ENCODE measurements at places on chromosomes 6 and 20.

DNA sequence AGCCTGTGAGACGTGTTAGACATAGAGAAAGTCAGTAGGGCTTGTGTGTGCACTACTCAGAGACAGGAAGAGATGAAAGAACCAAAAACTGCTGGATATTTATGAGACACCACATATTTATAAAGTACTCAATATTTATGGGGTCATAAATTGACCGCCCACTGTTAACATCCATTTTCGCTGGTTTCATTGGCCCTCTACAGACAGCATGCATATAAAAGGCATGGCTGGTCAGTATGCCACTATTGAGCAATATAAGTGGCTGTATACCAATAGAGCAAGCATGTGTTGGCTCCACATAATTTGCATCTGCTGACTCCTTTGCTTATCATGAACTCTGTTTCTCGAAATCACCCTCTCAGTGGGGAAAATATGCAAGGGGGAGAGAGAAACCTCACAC is 110.3 kb upstream of the BTN3A2 start:
- no peak for DNase-seq

DNA sequence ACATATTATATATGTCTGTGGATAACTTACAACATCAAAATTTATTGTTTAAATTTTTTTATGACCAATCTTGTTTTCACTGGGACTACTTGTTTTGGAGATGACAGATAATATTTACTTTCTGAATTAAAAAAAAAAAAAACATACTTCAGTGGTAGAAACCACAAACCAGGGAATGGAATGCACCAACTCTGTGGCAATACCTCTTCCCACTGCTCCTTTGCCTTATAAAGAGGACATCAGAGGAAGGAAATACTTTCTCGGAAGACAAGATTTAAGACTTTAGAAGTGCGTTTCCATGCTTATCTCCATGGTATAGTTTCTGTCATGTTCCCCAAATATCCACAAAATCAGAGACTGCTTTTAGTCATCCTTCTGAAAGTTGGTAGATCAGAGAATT is 1241.1 kb upstream of the EYS start:
- no peak for DNase-seq

- DNase-seq: no peak
These were observed 203.5 kb downstream of the EPM2A start for GRCh38 chr6:145531822-145532221.

- DNase-seq: no peak
These were observed 26.1 kb upstream of the RIPPLY2 start for GRCh38 chr6:83827050-83827449.

- DNase-seq: no peak
These were observed 15.1 kb downstream of the SRSF6 start for GRCh38 chr20:43472671-43473380.

GRCh38 chr6:47061309-47062300 is 19.5 kb upstream of the ADGRF1 start:
- DNase-seq: no peak

GRCh38 chr20:64280460-64280843 is 24.9 kb downstream of the PCMTD2 start:
- no peak for DNase-seq

DNA sequence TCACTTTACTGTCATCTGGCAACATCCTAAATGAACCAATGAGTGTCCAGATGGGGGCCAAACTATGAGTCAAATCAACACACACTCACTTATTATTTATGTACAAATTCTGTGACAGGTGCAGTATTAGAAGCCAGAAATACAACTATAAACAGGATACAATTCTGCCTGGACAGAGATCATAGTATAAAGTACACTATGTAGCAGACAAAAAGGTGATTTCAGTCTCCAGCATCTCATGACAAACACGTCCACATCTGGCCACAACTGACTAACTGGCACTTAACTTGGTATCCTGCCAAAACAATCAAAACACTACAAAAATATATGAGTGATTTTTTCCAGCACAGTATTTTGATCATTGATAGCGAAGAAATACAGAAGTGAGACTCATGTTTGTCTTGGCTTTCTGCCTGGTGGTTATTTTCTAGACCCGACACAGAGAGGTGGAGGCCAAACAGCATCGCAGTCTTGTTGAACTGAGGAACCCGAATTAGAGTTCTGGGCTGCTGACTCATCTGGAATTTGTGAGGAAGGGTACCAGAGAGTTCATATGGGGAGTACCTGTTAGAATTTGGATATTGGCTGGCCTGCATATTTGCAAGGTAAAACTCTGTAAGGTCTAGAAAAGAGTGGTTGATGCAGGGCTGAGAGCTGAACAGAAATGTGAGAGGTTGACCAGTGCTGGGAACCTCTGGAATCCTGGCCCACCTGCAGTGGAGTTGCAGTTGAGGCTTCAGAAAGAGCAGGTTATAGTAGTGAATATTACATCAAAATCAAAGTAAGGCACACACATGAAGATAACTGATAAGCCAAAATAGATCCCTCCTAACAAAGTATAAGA is 475.2 kb downstream of the PTPRT start:
- DNase-seq: no peak

DNA sequence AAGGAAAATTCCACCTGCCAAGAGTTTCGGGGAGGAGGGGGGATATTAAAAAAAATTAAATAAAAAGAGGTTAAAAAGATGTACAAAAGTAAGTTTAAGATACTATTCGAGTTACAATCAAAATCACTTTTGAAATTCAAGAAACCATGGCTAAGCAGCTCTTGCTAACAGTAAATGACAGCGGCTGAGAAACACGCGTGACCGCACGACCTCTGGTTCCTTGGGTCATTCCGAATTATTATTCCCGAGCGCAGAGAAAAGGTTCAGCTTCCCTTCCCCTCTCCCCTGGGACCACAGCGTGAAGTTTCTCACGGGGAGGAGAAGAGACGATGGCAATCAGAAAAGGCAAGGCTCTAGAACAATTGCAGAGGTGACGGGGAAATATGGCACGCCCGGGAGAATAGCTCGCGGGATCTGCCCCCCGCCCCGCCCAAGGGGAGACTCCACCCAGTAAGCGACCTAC is 496 bp downstream of the TMEM242 start:
- no peak for DNase-seq

- DNase-seq: no peak
These were observed 343.4 kb downstream of the TBC1D32 start for GRCh38 chr6:120990866-120991265.

DNA sequence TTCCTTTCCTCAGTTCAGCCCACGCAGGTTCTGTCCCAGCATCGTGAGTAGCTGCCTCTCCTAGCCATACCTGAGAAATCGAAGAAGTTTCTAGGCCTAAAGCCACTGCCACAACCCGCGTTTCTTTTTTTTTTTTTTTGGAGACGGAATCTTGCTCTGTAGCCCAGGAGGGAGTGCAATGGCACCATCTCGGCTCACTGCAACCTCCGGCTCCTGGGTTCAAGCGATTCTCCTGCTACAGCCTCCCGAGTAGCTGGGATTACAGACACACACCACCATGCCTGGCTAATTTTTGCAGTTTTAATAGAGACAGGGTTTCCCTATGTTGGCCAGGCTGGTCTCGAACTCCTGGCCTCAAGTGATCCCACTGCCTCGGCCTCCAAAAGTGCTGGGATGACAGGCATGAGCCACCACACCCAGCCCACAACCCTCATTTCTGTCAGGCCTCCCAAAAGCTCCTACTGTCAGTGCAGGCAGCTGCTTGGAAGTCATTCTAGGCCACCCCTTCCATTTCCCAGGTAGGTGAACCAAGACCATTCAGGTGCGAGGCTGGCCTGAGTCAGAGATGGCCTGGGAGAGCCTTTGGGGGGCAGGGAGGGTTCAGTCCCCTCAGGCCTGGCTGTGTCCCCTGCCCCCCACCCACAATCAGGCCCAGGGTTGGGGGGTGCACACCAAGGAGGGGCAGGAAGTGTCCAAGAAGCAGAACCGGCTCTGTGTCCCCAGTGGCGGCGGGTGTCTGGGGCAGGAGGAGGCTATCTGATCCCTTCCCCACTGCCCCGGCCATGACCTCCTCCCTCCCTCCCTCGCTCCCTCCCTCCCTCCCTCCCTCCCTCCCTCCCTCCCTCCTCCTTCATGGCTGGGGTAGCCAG is 47.2 kb downstream of the NOL4L start:
- no peak for DNase-seq

GRCh38 chr20:61520893-61521460 is 268.9 kb downstream of the CDH4 start:
- DNase-seq: no peak

- DNase-seq: no peak
These were observed 8.7 kb downstream of the TMEM181 start for GRCh38 chr6:158568549-158568948.

GRCh38 chr6:112116221-112116620 is 28.8 kb downstream of the FAM229B start:
- no peak for DNase-seq

DNA sequence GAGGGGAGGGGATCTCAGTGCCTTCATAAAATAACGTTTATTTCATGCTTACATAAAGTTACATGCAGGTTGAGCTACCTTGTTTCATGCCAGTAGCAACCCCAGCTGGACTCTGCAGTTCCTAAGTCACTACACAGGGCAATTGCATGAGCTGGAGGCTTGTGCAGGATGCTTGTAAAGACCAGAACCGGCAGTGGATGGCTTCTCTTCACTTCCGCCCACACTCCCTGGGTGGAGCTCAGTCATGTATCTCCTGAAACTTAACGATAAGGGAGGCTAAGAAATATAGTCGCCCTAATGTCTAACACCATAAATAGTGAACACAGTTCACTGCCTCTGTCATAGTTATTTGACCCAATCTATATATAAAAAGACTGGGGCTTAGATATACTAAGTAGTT is 99.4 kb upstream of the RAB32 start:
- no peak for DNase-seq

- DNase-seq: no peak
These were observed 31.5 kb upstream of the SULF2 start for GRCh38 chr20:47816487-47817451.

DNA sequence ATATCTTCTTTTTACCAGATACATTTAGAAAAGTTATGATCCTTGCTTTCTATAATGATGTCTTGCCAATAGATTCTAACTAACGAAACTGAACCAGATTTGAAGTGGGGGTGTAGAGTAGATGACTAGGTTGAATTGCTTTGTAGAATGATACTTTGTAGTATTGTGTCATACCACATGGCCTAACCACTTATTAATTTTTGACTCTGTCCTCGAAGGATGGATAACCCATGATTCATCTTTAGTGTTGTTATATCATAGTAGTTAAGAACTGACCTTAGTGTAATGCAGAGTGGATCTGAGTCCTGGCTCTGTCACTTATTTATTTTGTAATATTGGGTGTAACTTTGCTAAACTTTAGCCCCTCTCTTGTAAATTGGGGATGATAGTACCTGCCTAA is 4.5 kb downstream of the PHF3 start:
- DNase-seq: no peak

- no peak for DNase-seq
These were observed 45.8 kb downstream of the QKI start for GRCh38 chr6:163460307-163460782.

DNA sequence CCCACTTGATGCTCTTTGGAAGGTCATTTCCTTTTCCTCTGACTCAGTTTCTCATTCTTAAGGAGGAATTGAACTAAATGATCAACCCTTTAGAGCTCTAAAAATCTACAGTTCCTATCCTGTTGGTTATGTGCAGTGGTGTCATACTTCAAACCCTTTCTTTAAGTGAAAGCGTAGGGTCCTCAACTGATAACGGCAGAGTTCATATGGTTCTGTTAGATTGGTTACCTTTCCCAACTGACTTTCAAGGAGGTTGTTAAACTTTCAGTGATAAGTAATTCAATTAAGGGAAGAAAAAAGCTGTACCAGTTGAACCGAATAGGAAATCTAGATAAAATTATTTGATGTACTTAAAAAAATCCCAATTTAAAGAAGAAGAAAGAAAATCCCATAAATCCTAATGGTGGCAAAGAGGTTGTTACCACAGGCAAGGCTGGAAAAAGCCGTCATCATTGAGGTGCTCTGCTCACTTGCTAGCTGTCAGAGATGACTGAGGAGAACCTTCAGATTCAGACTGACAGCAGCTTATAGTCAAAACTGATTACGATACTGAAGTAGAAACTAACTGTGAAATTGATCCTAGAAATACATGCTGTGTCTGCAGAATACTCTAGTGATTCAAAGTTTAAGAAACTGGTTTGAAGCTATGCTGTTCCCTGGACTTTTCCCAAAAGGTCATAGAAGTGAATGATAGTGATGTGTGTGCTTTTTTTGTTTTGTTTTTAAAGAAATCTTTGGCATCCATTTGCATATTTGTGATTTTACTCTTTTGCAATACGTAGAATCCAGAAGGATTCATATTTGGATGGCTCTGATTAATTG is 16.2 kb downstream of the TMEM14A start:
- DNase-seq: no peak

GRCh38 chr6:12844284-12845223 is 128.0 kb downstream of the PHACTR1 start:
- DNase-seq: no peak

GRCh38 chr6:167898673-167899311 is 72.1 kb downstream of the AFDN start:
- no peak for DNase-seq

DNA sequence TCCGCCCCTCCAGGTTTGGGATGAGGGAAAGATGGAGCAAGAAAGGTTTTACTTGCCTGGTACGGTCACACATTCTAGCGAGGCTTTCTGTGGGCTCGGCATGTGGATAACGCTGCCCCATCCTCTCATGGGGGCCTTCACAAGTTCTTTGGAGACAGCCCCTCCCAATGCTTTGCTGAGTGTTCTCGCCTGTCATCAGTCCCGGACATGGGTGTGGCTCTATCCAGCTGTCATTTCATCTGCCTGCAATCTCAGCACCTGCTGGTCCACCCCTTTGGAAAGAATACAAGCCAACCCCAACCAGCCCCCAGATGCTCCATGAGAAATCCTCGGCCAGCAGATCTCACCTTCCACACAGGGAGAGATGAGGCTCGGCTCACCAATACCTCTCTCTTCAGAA is 30.3 kb upstream of the MDGA1 start:
- no peak for DNase-seq

- no peak for DNase-seq
These were observed 20.8 kb upstream of the EMILIN3 start for GRCh38 chr20:41387444-41387851.

- DNase-seq: no peak
These were observed 86.2 kb downstream of the CDS2 start for GRCh38 chr20:5212907-5213487.

GRCh38 chr6:130557481-130558112 is 191.8 kb downstream of the TMEM200A start:
- no peak for DNase-seq

Measured in activated CD8-positive, alpha-beta memory T cell treated with anti-CD3 and anti-CD28 coated beads for 1 hour (primary cell).